ENCODE measurements at places on chromosomes 2 and 18.

DNA sequence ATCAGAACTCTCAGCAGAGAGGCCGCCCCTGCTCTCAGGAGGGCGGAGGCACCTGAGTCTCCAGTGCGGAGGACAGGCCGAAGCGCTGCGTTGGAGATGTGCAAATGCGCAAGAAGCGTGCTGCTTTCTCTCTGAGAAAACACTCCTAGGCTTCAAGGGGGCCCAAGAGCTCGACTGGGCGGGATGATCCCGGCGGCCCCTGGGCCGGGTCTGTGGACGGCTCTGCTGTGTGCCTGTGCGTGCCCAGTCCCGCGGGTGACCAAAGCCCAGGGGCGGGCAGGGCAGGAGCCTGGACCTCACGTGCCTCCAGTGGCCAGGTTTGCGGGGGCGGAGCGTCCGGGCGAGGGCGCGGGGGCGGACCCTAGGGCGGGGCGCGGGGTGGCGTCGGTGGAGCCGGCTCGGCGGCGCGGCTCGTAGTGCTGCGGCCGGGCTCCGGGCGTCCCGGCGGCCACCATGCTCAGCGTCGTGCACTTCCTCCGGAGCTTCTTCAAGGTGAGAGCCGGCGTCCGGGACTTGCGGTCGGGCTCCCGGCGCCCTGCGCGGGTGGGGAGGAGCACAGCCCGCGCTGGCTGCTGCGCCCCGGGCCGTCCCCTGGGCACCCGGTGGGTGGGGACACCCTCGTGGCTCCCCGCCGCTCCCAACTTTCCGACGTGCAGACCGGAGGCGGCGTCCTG, at the start of gene ARHGEF4:
Gene ARHGEF4, plus strand, starts transcription at position 414 of the 674 bp plus-strand sequence. Its CDS starts 40 bp downstream, at position 454.
- no peak for DNase-seq

DNA sequence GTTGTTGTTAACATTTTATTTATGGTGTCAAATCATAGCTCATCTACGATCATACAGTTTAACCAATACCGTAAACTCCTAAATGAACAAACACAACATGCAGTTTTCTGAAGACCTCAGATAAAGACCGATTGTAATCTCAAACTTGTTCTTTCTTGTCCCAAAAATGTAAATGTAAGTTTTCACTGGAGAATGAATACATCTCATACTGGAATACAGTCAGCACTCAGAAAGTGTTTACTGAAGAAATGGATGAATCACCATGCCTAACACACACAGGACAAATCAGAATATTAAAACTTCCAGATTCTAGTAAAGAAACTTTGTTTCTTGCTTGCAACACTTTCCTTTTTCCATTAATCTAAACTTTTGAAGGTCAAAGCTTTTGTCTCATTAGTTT, 380.5 kb downstream of the DLGAP1 start:
- no peak for DNase-seq

GRCh38 chr18:11160313-11160712, 10.9 kb upstream of the PIEZO2 start:
- no peak for DNase-seq

GRCh38 chr18:4551001-4551360, 95.9 kb upstream of the DLGAP1 start:
- no peak for DNase-seq

All from activated T-cell treated with anti-CD3 and anti-CD28 coated beads, Interleukin-2, amount 50 U/mL, for 48 hours (primary cell).